ENCODE measurements at places on chromosomes 16 and 17. TPM values are rescaled to one million over a fixed set of nuclear protein-coding genes. Genes with fewer than 3 reads are reported as not detected.
A peak's percentile ranks its signal among the peaks of the same experiment; 100 is the strongest.

DNA sequence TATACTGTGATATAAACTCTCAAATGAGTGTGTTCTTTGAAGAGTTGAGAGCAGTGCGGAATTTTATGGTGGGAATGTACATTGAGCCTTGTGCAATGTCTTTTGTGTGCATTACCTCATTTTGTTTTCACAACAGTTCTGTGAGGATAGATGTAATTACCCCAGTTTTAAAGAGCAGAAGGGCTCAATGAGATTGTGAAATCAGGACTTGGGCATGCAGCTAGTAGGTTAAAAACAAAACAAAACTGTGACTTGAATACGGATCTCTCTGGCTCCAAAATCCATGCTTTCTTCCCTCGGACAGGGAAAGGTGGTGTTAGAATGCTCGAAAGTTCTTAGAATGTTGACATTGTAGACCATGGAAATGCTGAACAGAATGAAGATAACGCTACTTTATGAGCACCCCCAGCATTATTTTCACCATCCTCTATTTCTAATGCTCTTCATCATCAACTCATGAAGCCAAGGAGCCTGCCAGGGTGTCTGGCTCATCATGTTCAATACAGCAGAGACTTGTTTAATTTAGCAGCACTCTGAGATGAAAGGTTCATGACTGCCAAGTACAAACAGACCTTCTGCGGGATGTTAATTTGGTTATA lies 17.1 kb downstream of the MRTFB start:
- no peak for DNase-seq

- no peak for DNase-seq
These were observed 285.2 kb downstream of the CPPED1 start for GRCh38 chr16:12518241-12519175.

GRCh38 chr16:86885139-86885538 lies 306.8 kb downstream of the FOXL1 start:
- no peak for DNase-seq

DNA sequence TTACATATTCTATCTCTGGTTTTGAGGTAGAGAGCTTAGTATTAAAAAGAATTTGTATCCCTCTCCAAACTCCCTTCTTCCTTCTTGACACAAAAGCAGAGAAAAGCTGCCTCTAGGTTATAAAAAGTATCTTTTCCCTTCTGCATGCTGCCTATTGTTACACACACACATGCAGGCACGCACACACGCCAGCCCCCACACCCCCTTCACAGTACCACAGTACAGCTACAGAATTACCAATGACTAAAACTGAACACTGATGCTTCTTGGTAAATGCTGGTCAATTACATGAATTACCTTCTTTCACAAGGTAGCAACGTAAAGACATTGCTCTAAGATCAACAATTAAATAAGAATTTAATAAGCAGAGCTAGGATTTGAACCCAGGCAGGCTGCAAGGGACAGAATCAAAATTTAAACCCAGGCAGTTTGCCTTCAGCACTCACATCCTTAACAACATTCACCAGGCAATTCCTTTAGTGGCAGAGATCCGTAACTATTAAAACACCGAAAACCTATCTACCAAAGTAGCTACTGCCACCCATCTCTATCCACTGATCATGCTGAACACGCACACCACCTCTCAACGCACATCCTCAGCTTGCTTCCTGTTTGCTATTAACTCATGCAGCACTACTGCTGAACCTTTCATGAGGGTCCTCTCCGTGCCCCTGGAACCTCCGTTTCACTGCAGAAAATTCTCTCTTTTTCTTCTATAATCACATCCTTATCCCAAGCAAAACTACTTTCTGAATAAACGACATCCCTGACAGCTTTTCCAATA lies 37.8 kb downstream of the YWHAE start:
- peak; percentile 54 for DNase-seq

- DNase-seq, result no peak
These were observed 6.5 kb upstream of the SERPINF1 start for GRCh38 chr17:1755252-1755826.

- DNase-seq, result no peak
These were observed 240.7 kb downstream of the CDH13 start for GRCh38 chr16:82867485-82867884.

GRCh38 chr16:9072806-9073341 lies 18.6 kb upstream of the HAPSTR1 start:
- DNase-seq, result no peak

GRCh38 chr16:15971440-15971815 lies 22.0 kb downstream of the ABCC1 start:
- DNase-seq, result no peak

CLEC18C gene
- total RNA-seq, result 2.0 TPM

NLRC3 gene
- 88.0 TPM for total RNA-seq

NOS2 gene
- 0.11 TPM for total RNA-seq
